ENCODE measurements at places on chromosomes 12 and 14.

GRCh38 chr14:63895510-63895909, 42.7 kb downstream of the SYNE2 start:
- DNase-seq = no peak

- no peak for DNase-seq
These were observed 112.5 kb downstream of the ALX1 start for GRCh38 chr12:85392508-85392907.

- no peak for DNase-seq
These were observed 57.1 kb upstream of the SLCO1B1 start for GRCh38 chr12:21073822-21074460.

GRCh38 chr12:87254381-87255030, 774.7 kb downstream of the C12orf50 start:
- DNase-seq = no peak

GRCh38 chr14:67491285-67491684, 2.8 kb upstream of the TMEM229B start:
- no peak for DNase-seq

DNA sequence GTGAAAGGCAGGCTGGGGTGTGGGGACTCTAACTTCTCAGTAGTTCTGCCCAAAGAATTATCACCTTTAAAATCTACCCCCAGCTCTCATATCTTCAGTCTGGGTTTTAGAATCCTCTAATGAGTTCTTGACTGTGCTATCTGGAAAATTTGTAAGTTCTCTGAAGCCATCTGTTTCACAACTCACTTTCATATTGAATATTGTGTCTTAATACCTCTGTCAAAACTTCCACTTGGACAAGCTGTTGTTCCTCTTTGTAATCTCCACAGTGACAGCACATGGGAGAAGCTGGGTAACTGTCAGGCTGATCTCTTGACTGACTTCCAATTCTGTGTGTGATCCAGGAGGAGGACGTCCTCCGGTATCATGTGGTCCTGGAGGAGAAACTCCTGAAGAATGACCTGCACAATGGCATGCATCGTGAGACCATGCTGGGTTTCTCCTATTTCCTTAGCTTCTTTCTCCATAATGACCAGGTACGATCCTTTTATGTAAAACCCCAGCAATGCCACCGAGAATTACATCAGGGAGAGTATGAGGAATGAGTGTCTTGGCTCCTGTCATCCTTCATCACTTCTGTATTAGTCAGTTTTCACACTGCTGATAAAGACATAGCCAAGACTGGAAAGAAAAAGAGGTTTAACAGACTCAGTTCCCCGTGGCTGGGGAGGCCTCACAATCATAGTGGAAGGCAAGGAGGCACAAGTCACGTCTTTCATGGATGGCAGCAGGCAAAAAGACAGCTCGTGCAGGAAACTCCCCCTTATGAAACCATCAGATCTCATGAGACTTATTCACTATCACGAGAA, 111.9 kb downstream of the STAB2 start:
- DNase-seq = no peak

DNA sequence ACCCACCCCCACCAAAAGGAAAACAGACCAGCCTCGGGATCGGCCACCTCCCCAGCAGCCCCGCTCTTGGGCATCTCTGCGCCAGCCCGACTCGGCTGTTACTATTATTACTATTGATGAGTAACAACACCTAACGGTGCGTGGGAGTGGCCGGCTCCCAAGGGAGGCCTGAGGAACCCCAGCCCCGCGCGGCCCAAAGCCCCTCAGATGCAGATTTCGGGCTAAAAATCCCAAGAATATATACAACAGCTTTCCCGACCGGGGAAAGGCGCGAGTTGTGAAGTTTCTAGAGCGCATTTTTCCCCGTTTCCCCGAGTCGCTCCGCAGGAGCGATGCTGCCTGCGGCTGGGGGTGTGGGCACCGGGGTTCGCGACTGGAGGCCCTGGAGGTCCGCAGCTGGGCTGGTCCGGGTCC, 565 bp downstream of the NT5DC3 start:
- DNase-seq = peak; percentile 12

GRCh38 chr12:125303337-125303736, 238.1 kb downstream of the AACS start:
- DNase-seq = no peak

GRCh38 chr14:95770777-95771176, 56.9 kb upstream of the TCL1A start:
- no peak for DNase-seq

- peak; percentile 60 for DNase-seq
These were observed 6.7 kb downstream of the VASH1 start for GRCh38 chr14:76767681-76768656.

GRCh38 chr12:94532490-94533422, 73.1 kb upstream of the CEP83 start:
- peak; percentile 50 for DNase-seq

DNA sequence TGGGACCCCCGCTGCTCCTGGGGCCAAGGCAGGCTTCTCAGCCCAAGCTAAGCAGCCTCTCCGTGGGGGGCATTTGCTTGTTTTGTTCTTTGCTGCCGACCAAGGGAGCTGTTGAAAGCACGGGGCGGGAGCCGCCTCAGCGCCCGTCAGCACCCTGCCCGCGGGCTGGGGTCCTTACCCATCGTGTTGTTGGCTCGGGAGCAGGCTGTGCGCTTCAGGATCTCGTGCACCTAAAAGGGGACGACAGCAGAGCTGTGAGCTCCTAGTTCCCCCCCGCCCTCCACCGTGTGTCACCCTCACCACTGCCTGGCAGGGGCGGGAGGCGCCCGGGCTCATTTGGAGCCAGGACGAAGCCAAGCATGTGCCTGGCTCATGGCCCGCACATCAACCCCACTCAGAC, 117.5 kb downstream of the ANO2 start:
- no peak for DNase-seq

DNA sequence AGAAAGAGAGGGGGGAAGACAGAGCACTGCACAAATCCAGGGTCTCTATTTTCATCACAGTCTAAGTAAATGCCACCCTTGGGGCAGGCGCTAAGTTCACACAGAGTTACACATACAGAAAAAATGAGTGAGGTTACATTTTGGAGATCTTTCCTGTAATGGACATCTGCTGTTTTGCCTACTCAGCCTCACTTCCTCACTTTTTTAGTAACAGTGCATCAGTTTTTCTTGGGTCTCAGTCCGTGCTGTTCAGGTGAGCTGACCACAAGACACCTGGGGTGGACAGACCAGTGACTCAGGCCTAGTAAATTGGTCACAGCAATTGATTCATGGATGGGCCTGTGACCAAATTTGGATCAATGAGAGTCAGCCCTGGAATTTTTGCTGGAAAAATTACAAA, 33.6 kb upstream of the SLC5A8 start:
- DNase-seq = no peak

DNA sequence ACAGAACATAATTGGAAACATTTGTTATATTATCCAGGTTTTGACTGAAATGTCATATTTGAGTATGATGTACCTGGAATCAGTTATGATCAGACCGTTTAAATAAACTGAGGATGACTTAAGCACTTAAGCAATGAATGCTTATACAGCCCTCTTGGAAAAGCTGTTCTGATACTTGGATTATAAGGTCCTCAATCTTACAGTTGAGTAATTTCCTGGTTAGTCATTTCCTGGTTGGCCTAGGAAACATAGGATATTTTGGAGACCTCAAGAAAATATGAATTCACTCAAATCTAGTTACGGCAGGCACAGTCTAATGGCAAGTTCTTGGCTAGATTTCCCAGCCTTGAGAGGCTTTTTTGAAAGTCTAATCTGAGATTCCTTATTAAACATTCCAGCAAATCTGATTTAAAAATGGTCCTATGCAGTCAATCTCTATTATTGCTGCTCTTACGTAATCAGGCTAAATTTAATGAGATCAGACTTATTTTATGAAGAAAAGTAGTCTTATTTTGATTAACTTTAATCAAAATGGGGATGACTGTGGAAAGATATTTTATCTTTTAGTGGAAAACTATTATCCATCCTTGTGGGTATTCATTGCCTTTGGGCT, 447.2 kb downstream of the SNAPC1 start:
- DNase-seq = no peak

DNA sequence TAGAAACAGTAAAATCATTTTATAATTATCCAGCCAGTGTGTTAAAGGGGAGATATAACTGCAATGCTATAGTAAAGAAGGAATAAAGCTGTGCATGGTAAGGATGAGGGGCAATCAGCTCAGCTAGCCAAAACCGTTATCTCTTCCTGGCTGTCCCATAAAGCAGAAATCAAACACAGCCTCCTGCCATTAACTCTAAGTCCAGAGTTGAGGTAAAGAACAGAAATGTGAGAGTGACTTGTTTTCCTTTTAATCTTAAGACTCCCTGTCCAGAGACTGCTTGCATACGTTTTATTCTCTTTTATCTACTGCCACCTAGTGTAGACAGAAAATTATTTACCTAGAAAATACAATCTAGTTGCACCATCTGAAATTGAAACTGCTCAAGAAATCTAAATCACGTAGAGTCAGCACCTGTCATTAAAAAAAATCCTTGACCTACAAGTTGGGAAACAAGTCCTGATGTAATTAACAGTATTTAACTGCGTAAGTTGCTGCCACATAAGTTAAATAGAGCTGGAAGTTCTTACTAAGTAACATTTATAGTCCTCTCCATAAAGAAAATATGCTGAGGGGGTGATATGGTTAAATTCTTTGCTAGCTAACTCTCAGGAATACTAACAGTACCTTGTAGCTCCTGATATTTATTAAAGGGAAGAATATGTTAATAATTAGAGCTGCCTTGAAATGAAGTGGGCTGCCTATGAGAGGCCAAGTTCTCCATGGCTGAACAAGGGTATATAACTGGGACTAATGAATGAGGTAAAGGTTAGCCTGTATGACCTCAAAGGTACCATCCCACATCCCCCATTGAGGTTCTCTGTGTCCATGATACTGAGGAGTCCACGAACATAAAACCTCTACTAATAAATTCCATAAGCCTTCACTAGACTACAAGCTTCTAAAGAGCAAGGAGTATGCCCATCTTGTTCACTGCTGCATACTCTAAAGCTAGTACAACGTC, 62.7 kb downstream of the GALNT4 start:
- DNase-seq = no peak

GRCh38 chr12:107605293-107605692, 80.3 kb upstream of the PWP1 start:
- DNase-seq = no peak

GRCh38 chr12:61574339-61574738, 685.9 kb upstream of the USP15 start:
- DNase-seq = no peak

DNA sequence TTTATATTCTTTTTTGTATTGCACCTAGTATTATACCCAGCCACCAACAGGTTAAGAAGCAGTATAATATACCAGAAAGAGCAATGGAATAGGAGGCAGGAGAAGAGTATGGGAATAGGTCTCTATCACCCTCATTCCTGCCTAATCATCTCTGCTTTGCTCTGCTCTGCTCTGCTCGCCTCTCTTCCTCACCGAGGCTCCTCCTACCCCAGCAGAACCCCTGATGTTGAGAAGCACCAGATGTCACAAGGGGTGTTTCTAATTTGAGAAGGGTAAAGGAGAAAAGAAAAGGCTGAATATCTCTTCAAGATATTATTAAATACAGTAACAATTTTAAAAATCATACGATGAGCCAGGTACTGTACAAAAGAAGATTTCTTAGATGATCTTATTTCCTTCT, 89.0 kb downstream of the STON2 start:
- no peak for DNase-seq

DNA sequence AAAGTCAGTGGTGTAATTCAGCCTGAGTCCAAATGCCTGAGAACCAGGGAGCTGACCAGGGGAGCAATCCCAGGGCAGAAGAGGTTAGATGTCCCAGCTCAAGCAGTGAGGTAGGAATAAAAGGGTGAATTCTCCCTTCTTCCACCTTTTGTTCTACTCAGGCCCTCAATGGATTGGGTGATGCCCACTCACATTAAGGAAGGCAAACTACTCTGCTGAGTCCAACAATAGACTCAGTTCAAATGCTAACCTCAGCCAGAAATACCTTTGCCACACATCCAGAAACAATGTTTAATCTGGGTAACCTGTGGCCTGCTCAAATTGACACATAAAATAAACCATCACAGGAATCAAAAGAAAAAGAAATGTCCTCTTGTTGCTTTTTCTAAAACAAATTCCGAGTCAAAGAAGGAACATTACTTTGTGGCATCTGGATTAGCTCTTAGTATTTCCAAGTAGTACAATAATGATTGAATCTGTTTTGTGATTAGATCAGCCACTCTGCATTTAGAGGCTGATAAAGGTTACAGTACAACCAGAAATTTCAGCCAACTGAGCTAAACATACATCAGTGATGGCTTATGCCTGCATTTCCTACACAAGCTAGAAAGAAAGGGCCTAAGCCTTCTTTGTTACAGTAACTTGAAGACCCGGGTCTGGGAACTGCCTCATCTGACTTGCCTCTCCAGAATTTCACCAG, 43.6 kb upstream of the TRIM9 start:
- no peak for DNase-seq
